A549 treated with GW870086 at 1 μM for 4 hours (cell line): ENCODE measurements at places on chromosomes 11 and 22. TPM values are rescaled to one million over a fixed set of nuclear protein-coding genes. Genes with fewer than 3 reads are reported as not detected.

Gene APOBEC3F
- total RNA-seq = 1.7 to 3.0 TPM (median 2.1 TPM) in 5 replicates

Gene CPT1A
- total RNA-seq = 27.3 to 31.7 TPM (median 30.9 TPM) in 5 replicates

Gene DEFB131B
- not detected in 5 replicates for total RNA-seq

Gene THY1
- 8.9 to 17.2 TPM (median 13.7 TPM) in 5 replicates for total RNA-seq

Gene OR10V1
- not detected in 5 replicates for total RNA-seq

Gene NEFH
- total RNA-seq = 0.05 to 0.14 TPM (median 0.10 TPM) in 5 replicates

Gene NCAM1
- not detected in 5 replicates for total RNA-seq

Gene ADM2
- 0.57 to 0.71 TPM (median 0.64 TPM) in 5 replicates for total RNA-seq

Gene PGGHG
- 6.1 to 12.3 TPM (median 11.0 TPM) in 5 replicates for total RNA-seq

Gene LRRN4CL
- 0.06 to 0.17 TPM (median 0.10 TPM) in 4 of 5 replicates, not detected in the other for total RNA-seq

Gene GRAP2
- total RNA-seq = not detected in 5 replicates

Gene C11orf97
- not detected in 5 replicates for total RNA-seq

Gene PHLDB1
- total RNA-seq = 7.0 to 9.8 TPM (median 7.5 TPM) in 5 replicates

Gene TNKS1BP1
- 71.5 to 93.7 TPM (median 88.7 TPM) in 5 replicates for total RNA-seq

Gene C22orf23
- 0.20 to 0.35 TPM (median 0.27 TPM) in 5 replicates for total RNA-seq

Gene MYOD1
- not detected in 5 replicates for total RNA-seq

Gene SF3A1
- 36.7 to 65.3 TPM (median 62.9 TPM) in 5 replicates for total RNA-seq

Gene PRSS23
- total RNA-seq = 315 to 463 TPM (median 434 TPM) in 5 replicates
